ENCODE measurements at places on chromosomes 4 and X.

DNA sequence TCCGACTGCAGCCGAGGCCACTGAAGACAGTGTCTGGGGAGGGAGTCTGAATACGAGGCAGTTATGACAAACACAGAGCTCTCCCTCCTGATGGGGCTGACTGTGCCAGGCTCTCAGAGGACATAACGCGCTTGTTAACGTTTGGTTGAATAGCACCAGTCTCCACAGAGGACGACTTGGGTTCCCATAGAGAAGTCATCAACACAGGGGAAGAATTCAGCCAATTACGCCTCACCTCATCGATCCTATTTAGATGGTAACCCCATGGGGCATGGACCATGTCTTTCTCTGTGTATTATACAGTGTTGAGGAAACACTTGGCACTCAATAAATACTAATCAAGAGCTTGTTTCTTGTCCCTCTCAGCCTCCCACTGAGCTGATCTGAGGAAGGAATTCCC, 642.6 kb upstream of the LCORL start:
- no peak for DNase-seq

- no peak for DNase-seq
Measured at GRCh38 chr4:40737879-40738278, 11.9 kb upstream of the NSUN7 start.

GRCh38 chrX:39335513-39336235, 534.4 kb downstream of the MID1IP1 start:
- DNase-seq, result no peak

- DNase-seq, result peak; percentile 55
Measured at GRCh38 chr4:84499624-84499982, 511 bp upstream of the NKX6-1 start.

GRCh38 chr4:6280365-6280996, 10.8 kb downstream of the WFS1 start:
- DNase-seq, result no peak

DNA sequence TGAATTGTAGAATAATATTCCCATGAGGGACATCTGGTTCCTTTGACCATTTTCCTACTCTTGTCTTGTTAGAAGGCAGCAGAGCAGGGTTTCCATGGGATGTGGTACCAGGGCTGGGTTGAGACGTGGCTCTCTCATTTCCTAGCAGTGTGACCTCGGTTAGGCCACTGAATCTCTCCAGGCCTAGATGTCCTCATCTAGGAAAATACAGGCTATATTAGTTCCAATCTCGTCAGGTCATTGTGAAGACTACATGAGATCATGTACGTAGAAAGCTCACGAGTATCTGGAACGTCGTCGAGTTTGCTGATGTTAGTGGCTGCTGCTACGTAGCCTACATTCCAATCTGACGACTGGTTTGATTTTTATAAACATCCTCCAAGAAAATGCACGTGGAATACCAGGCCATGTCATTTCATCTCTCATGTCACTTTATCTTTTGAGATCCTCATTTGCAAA, 278.2 kb upstream of the GATB start:
- DNase-seq, result no peak

GRCh38 chr4:117267317-117267716, 181.9 kb upstream of the TRAM1L1 start:
- DNase-seq, result no peak

GRCh38 chr4:84895283-84895682, 71.2 kb downstream of the WDFY3 start:
- DNase-seq, result no peak

DNA sequence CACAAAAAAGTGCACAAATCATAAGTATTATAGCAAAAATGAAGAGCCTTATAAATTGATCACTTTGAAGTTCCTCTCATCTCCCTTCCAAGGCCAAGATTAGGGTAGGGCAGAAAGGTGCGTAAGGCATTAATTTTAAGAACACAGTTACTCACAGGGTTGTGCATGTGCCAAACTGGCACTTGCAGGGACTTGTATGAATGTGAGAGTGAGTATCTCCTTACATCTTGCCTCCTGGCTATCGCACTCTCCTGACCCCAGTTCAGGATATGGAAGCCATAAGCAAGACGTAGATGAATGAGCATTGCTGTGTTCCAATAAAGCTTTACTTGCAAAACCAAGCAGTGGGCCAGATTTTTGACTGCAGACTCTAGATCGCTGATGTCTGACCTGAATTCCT, 510.1 kb upstream of the AADAT start:
- DNase-seq, result no peak

DNA sequence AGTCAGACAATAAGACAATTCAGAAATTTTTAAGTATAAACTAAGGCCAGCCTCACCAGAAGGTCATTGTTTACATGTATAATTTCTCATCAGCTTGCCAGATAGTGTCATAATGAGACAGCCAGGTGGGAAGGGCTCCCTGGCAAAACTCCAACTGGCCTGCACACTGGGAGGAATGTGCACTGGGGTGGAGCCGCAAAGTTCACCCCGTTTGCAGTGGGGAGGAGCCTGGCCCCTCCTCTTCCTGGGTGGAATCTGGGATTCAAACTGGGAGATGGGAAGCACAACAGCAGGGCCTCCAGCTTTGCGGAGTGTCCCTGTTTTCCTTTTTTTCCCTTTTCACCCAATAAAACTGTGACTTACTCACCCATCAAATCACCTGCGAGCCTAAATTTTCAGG, 329.9 kb downstream of the SMARCA1 start:
- no peak for DNase-seq

GRCh38 chr4:28010577-28011240, 1150.1 kb downstream of the STIM2 start:
- no peak for DNase-seq

DNA sequence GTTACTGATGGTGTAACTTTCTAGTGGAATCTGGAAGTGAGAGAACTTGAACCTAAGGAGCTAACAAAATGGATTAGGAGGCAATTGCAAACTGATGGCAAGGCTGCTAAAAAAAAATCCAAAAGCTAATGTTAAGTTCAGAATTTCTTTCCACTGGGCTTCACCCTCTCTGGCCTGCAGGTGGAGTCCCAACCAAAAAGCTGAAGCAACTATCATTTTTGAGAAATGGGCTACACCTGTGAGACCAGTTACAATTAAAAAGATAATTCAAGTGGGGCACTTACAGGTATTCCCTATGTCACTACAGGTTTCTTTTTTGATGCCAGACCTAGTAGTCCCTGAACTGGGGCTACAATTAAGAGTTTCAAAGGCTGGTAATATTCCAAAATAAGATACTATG, 142.1 kb upstream of the FTHL17 start:
- DNase-seq, result no peak

DNA sequence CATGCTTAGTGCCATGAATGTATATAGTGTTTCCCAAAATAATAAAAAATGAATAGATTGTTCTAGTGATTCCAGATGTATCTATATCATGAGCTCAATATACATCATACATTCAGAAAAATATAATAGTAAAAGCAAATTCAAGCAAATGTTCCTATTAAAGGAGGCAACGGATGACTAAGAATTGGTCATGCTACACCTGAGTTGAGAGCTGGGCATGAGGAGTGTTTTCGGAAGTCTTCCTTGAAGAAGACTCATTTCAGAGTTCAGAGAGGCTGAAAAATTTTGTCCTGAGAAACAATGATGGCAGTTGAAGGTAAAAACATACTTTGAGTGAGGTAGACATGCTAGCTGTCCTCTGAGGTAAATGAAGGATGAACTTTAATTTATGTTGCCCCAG, 79.3 kb upstream of the IL1RAPL2 start:
- no peak for DNase-seq

DNA sequence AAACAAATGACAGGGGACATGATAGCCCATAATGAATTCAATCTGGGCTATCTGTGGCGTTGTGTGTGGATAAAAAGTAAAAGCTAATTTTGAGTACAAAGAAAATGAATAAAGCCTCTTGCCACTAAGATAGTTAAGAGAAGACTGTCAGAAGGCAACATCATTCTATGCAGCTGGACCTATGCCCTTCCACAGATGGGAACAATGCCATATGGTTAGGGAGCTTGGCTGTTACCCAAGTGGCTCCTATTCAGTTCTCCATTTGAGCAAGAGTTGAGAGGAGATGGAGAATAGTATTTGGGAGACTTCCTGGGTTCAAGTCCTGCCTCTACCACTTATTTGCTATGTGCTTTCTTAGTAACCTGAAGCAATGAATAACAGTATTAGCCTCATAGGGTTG, 107.7 kb downstream of the ANXA3 start:
- peak; percentile 25 for DNase-seq

DNA sequence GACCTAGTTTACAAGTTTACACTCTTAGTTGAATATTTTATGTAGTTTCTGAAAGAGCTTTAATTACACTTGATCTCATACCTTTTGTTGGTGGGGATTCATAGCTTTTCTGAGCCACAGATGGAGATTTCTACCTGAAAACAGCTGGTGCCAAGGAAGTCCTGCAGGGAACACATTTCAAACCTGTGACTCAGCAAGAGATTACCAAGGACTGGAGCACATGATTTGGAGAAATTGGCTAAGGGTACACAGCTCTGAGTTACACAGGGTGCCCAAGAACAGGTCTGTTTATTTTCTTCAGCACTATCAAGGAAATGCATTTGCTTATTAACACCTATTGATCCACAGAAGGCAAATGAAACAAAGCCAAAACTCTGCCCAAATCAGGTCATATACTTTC, 691.5 kb downstream of the KCTD8 start:
- no peak for DNase-seq

DNA sequence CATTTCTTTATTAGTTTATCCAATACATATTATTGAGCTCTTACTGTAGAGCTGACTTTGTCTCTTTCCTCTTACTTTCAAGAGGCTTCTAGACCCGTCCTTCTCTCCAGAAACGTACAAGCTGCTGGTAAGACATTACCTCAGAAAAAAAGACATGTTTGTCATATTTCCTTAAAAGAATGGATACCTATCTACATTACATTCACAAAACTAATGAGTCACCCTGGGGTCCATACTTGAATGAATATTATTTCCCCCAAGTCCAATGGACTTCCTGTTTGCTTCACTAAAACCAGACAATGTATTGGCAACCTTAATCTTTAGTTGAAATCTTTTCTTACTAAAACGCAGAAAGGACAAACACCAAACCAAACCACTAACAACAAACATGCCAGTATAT, 176.5 kb upstream of the CLNK start:
- DNase-seq, result no peak

DNA sequence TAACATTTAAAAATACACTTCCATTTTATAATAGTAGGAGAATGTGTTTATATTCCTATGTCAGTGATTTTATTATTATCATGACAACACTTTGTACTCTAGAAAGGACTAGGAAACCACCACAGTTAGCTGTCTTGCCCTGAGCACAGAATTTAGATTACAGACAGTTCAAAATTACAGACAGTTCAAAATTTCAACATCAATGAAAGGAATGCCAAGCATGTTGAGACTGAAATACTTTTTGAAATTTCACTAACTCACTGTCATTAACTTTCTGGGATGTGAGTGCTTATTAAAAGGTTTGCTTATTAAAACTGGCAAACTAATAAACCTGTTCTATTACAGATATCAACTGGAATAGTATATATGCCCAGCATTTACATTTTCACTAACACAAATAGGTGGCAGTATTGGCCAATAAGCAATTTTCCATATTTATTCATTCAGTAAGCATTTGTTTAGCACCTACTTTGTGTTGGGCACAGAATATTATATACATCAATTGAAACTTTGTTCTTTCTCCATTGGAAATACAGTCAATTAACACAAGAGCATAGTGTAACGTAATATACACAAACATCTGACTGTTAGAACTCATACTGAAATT, 179.4 kb downstream of the FBXW7 start:
- no peak for DNase-seq

DNA sequence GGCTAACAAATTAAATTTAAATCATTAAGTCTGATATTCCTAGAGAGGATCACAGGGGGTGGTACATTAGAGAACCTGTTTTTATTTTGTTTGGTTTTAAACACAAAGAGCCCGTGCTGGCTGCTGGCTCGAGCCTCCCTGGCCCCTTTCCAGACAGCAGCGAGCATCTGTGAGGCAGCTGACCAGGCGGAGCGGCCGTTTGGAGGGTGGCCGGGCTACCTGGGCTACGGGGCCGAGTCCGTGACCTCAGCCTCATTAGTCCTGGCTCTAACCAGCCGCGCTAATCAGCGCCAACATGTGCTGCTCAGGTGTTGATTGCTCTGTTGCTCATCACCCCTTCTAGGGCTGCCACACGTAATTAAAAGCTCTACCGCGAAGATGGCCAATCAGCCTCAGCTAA, 35.3 kb downstream of the DCTD start:
- no peak for DNase-seq

DNA sequence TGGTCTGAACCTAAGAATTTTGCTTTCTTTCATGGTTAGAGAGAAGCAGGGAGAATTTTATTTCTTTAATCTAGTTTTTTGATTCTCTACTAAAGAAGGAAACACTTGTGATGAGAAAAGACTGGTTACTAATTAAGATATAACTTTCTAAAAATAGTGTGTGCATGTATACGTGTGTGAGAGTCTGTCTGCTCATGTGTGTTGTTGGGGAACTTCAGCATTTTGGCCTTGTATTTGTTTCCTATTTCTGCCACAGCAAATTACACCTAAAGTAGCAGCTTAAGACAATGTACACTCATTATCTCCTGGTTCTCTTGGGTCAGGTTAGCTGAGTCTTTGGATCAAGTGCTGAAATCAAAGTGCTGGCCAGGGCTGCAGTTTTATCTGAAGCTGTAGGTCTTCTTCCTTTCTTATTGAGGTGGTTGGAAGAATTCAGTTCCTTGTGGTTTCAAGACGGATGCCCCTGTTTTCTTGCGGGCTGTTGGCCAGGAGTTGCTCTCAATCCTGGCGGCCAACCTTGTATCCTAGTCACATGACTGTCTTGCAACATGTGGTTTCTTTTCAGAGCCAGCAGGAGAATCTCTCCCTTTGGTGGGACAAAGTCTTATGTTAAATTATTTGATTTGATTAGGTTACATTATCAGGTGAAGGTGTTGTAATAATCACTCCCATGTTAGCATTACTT, 188.4 kb upstream of the CLNK start:
- peak; percentile 83 for DNase-seq

- peak; percentile 9 for DNase-seq
Measured at GRCh38 chrX:100625985-100626491, 10.6 kb downstream of the TSPAN6 start.

DNA sequence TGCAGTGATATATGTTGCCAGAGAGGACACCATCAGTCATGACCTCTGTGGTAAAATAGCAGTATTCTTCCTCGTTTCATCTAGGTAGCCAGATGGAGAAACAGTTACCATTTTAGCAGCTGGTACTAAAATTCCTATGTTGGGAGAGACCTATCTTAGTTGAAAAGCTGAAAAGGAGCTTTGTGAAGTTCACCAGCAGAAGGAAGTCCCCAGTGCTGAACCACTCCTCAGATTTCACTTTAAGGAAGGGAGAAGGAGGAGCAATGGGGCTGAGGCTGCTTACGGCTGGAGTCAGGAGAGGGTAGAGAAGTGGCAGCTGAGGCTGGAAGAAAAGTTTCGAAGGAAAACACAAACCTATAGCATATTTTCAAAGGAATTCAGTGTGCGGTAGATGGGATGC, 103.7 kb downstream of the ATXN3L start:
- DNase-seq, result no peak

- DNase-seq, result peak; percentile 51
Measured at GRCh38 chrX:67207912-67208311, 335.9 kb upstream of the AR start.

GRCh38 chr4:186687265-186687664, 36.4 kb downstream of the FAT1 start:
- DNase-seq, result no peak

GRCh38 chr4:169208516-169208915, 62.2 kb downstream of the SH3RF1 start:
- no peak for DNase-seq

All from Kasumi-1 (cell line).